ENCODE measurements at places on chromosomes 7 and 10. TPM values are rescaled to one million over a fixed set of nuclear protein-coding genes. Genes with fewer than 3 reads are reported as not detected.

DNA sequence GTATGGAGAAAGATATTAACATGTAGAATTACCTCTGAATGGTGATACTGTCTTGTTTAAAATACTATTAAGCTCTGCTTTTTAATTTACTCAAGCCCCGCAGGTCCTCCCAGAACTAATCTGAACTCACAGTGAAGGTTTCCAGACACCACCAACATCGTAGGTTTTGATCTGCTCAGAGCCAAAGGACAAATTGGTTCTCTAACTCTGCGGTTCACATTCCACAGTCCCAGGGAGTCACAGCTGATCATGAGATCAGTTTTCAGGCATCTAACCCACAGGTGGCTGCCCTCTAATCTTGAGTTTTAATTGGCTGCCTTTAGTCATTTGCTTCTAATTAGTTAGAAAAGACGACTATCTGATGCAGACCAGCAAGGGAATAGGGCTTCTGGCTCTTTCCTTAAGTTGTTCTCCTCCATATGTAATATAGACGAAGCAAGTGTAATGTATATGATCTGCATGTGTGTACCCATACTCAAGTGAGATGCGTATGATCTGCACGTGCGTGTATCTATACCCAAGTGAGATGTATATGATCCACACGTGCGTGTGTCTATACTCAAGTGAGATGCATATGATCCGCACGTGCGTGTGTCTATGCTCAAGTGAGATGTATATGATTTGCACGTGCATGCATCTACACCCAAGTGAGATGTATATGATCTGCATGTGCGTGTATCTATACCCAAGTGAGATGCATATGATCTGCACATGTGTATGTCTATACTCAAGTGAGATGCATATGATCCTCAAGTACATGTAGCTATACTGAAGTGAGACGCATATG is 331.5 kb upstream of the NPVF start:
- no peak for DNase-seq

DNA sequence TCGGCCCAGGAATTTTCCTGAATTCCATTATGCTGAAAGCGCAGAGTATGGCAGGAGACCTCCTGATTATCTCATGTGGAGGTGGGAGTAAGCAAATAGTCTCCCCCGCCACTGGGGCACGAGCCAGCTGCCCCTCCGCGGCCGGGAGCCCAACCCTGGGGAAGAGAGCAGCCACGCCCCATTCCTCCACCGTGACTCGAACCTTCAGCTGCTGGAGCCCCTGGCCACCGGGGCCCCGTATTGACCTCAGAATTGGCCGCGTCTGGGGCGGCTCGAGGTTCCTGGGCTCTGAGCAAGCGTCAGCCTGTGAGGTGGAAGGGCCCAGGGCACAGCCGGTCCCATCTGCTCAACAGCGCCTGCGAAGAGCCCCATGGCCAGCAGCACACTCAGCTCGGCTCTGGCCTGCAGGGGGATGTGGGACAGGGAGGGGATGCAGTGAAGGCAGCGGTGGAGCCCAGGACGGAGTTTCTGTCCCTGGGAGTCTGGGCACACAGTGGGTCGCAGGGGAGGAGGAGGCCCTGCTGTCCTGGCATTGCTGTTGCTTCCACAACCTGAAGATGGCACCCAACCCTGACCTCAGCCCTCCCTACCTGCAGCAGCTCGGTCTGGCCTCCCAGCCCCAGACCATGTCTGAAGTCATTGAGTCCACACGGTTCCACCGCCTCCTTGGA is 97.8 kb downstream of the CHST15 start:
- DNase-seq: no peak

FOXP2 gene
- 19.5 TPM for total RNA-seq

DNA sequence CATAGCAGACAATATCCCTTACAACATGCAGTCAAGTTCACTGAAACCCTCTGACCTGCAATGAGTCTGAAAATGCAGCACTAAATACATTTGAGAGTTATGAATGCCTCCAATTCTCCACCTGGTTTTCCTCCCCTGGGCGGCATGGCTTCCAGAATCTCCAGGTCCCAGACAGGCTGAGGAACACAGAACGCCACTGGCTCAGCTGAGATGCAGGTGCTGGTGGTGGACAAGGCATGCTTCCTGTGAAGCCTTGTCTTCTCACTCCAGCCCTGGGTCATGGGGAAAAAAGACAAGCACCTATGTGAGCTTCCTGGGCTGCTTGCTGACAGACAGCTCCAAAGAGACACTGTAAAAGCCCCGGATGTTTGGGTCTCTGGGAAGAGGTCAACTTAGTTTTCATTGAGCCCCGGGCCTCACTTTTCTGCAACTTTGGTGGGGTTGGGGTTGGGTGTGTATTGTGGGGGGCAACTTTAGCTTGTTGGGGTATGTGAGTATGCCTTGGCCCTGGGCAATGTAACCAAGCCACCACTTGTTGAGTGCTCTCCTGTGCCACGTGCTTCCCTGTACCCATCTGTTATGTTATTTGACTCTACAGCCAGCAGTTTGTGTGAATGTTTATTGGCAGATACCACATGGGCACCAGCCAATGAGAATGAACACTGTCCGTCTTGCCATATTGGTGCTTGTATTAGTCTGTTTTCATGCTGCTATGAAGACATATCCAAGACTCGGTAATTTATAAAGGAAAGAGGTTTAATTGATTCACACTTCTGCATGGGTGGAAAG is 127.8 kb downstream of the EMX2 start:
- peak; percentile 79 for DNase-seq

DNA sequence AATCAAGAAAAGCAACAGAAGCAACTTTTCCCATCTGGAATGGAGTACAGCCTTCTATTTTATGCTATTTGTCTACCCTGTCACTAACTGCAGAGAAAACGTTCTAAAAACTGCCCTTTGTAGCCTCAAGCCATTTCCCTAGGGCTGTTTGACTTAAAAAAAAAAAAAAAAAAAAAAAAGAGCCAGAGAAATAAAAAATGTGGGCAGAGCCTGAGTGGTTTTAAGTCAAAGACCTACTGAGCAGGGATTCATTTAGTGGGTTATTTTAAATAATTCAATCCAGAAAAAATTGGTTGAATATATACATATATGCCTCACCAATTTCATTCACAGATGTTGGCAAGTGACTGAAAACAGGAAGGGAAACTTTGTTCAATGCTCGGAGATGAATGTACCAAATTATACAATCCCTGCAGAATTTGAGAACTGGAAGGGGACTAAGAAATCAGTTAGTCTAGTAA is 75.2 kb downstream of the PPP1R3C start:
- no peak for DNase-seq
